ENCODE measurements at places on chromosomes 6 and 20.

GRCh38 chr6:40394381-40394780 is 192.8 kb downstream of the LRFN2 start:
- no peak for DNase-seq

DNA sequence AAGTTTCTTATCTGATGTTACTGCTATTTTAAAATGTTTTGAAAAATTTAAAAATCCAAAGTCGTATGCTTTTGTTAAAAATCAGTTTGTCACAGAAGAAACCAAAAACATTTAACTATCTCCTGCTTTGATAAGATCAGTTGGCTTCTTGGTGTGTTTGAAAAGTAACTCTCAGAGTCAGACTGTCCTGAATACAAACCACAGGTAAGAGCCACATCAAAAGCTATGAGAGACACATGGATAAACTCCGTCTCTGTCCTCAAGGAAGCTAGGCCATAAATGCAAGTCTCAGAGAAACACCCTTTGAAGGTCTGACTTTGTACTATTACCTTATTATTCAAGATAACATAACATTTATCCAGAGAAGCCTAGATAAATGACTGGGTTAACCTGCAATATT is 7.7 kb downstream of the HBS1L start:
- no peak for DNase-seq

DNA sequence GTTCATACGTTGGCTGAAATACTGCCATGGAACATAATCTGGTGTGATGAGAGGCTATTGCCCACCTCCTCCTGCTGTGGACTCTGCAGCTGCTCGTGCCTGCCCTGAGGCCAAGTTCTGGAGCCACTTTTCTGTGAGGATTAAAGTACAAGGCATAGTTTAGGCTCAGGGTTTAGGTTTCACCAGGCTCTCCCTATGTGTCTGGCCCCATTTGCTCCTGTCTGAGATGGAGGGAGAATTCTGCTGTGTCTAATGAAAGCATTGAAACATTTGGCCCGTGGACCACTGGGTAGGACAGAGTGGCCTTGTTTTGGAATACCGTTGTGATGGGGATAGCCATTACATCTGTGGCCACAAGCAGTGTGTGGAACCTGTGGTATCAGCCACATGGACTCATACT is 5.9 kb downstream of the WRNIP1 start:
- DNase-seq: no peak

DNA sequence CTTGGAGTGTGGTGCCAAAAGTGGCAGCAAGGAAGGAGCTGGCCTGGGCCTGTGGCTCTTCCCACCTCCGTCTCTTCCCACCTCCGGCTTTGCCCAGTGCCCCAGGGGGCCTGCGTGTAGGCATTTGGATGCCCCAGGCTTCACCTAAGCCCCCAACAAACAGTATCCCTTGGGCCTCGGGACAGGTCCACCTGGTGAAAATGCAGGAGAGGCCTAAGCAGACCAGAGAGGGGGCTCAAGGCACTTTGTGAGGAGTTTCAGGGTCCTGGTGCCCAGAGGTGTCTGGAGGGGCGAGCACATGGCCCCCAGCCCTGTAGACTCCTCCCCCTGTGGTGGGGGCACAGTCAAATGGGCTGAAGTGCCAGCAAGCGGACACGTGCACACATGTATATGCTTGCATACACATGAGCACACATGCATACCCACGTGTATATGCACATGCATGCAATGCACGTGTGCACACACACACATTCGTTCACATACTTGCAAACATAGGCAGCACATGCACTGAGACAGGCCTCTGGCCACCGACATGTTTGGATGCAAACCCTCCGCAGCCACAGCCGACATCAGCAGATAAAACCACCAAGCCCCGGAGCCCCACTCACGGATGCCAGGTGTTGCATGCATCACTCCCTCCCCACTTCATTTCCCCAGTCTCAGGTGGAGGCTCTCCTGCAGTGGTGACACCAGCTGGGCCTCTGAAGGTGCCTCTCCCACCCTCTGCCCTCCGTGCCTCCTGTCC is 124.5 kb downstream of the TAF4 start:
- no peak for DNase-seq

GRCh38 chr20:835608-836045 is 2.1 kb downstream of the FAM110A start:
- no peak for DNase-seq

- DNase-seq: no peak
Measured at GRCh38 chr6:169396554-169397163, 143.0 kb upstream of the THBS2 start.

GRCh38 chr6:145043926-145044500 is 691.3 kb downstream of the EPM2A start:
- DNase-seq: no peak

DNA sequence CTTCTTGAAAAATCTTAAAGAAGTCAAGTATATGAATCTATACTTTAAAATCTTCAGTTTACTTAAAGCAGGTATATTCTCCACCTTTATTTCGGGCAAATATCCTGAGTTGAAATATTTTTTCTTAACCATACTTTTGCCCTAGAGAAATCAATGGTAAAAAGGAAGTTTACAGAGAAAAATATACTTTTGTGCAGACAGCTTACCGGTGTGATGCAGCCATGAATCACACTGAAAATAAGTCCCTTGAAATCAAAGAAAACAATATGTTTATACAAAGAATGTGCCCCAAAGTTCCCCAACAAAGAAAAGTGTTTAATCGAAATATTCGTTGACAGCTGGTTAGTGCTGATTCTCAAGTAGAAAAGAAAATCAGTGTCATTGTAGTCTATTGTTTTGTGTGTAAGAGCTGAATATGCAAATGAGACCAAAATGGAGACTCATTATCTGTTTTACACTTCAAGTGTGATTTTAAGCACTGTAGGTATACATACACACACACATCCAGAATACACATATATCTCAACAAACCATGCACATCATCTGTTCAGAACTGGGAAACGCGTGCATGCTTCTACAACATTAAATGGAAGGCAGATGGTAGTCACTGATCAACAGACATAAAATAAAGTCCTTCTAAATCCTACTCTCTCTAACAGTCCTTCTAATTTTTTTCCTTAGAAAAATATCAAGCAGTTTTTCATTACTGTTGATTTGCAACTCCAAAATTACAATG is 73.3 kb downstream of the BTBD9 start:
- DNase-seq: no peak

DNA sequence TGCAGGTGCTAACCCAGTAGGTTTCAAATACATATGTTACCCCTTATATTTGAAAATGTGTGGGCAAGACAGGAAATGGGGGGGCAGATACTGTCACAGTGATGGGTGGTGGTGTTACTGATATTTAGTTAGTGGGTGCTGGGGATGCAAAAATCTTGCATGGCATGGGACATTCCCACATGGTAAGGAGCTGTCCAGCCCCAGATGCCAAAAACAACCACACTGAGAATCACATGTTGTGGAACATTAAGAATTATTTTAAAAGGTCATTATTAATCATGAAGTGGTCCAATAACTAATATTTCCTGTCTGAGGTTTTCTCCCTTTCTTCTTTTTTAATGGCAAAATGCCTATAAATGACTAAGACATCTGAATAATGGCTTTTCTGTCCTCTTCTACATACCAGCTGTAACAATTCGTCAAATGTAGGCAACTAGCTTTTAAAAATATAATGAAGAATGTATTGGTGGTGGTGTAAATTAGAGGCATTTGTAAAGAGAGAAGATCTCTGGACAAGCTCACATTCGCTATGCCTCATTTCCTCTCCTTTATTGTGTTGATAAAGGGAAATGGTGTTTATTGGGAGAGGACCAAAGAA is 57.3 kb upstream of the SLC35B3 start:
- DNase-seq: no peak

GRCh38 chr6:67880939-67881705 is 754.0 kb upstream of the ADGRB3 start:
- no peak for DNase-seq

GRCh38 chr20:3687655-3688054 is 5.8 kb upstream of the ADAM33 start:
- peak; percentile 65 for DNase-seq

GRCh38 chr6:43426928-43427405 is 374 bp upstream of the ABCC10 start:
- DNase-seq: no peak

DNA sequence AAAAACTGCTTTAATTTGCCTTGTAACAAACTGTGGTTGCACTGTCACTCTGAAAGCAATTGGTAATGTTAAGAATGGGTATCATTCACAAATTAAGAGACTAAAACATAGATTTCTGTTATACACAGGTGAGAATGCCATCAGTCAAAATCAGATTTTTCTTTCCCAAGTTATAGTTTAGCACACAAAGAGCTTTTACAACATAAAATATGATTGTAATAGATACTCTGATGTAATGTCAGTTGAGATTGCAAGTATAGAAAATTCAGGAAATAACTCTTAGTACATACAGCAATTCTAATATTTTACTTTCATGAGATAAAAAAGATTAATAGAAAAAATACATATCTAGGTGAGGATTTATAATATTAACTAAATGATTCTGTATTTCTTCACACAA is 2.3 kb upstream of the ME1 start:
- no peak for DNase-seq

GRCh38 chr6:95518630-95519227 is 58.6 kb upstream of the MANEA start:
- no peak for DNase-seq

- DNase-seq: no peak
Measured at GRCh38 chr20:25140968-25141367, 54.5 kb upstream of the ENTPD6 start.

GRCh38 chr6:22146678-22146930 is 150.2 kb downstream of the PRL start:
- DNase-seq: peak; percentile 7

DNA sequence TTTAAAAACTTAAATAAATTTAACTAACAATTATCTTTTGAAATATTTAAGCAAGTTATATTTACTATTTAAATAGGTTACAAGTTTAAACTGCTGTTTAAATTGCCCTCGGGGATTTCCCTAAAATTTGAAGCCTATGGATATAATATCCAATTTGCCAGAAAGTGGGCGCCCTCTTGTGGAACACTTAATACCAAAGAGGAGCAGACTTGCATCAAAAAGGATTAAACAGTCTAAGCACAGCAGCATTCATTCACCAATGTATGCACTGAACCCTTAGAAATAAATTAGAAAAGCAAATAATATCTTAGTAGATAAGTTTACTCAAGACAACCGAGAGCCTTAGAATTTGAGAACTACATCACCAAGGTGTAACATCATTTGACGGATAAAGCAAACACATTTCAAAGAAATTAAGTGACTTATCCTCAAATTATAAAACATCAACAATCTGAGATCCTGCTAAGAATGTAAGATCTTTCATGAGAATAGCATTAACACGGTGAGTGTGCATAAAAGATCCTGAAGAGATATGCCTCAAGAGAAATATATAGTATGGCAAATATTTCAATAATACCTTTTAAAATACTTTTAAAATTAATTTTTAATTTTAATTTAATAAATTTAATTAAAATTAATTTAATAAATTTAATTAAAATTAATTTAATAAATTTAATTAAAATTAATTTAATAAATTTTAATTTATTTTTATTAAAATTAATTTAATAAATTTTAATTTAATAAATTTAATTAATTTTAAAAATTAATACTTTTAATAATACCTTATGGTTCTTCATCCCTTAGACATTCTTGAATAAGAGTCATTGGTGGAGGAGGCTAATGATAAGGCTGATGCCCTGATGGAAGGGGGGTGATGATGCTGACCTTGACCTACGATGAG is 11.5 kb upstream of the MEP1A start:
- DNase-seq: peak; percentile 40

GRCh38 chr6:54070025-54070424 is 41.2 kb upstream of the MLIP start:
- no peak for DNase-seq

GRCh38 chr6:35400111-35400510 is 52.0 kb upstream of the FANCE start:
- no peak for DNase-seq

GRCh38 chr6:83160167-83160566 is 32.9 kb downstream of the PGM3 start:
- no peak for DNase-seq

- peak; percentile 35 for DNase-seq
Measured at GRCh38 chr6:134267917-134268361, 50.0 kb downstream of the SGK1 start.

- no peak for DNase-seq
Measured at GRCh38 chr6:53934023-53934422, 139.2 kb downstream of the LRRC1 start.

DNA sequence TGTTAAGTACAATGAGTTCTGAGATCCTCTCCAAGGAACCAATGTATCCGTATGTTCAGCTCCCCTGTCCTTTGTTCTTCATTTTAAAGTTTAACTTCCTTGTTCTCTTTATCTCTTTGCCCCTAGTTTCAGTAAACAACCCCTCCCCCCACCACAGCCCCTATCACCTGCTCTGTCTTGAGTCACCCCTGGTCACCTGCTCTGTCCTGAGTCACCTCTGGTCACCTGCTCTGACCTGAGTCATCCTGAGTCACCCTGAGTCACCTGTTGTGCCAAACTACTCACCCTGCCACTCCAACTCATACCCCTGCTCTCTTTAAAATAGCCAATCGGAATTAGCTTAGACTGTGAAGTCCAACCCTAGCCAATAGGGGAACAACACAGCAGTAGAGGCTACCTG is 288.7 kb upstream of the CDYL start:
- no peak for DNase-seq

DNA sequence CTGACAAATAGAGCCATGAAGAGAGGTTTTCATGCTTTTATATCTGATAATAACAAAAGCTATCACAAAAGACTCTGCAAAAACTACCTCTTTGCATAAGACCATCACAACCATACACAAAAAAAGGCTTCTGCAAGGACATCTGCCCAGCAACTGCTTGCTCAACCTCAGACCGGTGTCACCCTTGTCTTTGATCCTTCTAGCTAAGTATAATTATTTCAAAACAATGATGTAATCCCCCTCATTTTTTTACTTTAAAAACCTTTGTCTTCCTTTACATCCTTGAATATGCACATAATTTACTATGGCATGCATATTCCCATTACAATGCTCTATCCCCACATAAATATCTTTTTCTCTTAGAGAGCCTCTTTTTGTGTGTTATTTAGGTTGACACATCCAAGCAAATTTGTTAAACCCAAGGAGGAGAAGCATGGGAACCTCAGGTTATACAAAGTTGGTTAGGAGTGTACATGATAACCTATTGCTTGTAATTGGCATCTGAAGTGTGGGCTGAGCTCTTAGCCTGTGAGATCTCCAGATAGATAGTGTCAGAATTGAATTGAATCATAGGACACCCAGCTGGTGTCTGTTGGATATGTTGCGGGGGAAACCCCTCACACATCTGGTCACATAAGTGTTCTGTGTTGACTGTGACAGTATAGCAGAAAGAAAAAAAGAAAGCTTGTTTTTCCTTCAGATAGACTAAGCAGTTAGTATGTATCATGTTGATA is 20.7 kb upstream of the CGA start:
- DNase-seq: no peak

- DNase-seq: no peak
Measured at GRCh38 chr6:101090281-101090680, 209.2 kb upstream of the ASCC3 start.

GRCh38 chr6:52507557-52508260 is 69.2 kb downstream of the TRAM2 start:
- no peak for DNase-seq

DNA sequence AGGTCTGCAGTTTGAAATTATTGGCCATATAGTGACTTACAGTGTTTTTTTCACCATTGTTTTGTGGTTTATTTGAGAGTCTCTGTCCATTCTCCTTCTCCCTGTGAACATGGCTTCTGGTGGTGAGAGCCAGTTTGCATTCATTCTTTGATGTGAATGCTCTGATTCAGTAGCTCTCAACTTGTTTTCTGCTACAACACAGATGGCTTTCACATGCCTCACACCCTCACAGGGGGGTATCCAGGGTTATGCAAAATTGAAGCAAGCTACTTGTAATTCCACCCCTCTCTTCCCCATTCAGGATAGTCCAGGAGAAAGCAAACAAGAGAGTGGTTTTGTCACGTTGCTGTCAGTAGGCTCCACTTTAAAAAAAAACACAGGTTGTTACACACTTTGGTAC is 55.6 kb downstream of the SLX4IP start:
- no peak for DNase-seq

Data from HEK293T (cell line).